ENCODE measurements at places on chromosomes 16 and 17.
A peak's percentile ranks its signal among the peaks of the same experiment; 100 is the strongest.

- DNase-seq: peak; percentile 40
These were observed 604 bp downstream of the HS3ST3B1 start for GRCh38 chr17:14301279-14302090.

DNA sequence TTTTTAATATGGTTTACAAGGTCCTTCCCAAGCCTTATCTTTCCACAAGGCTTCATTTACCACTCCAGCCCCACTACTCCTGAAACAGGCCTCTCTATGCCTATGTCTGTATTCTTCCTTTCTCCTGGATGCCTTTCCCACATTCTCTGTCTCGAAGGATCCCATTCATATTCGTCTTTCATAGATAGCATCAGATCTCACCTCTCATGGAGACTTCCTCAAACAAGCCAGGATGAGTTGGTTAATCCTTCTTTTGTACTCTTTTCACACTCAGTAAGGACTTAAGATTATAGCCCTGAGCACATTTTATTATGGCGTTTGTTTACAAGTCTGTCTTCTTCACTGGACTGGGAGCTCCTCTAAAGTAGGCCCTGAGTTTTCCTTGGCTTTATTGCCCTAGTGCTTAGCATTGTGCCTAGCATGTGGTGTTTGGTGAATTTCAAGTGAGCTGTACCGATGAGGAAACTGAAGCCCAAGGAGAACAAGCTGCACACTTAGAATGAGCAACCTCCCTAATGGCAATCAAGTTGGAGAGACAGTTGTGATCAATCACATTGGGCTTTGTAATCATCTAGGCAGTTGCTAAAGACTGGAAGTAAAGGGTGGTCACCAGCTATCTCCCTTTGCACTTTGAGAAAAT, 10.0 kb upstream of the TBX4 start:
- no peak for DNase-seq

GRCh38 chr17:46171939-46172338, 21.3 kb downstream of the KANSL1 start:
- no peak for DNase-seq

DNA sequence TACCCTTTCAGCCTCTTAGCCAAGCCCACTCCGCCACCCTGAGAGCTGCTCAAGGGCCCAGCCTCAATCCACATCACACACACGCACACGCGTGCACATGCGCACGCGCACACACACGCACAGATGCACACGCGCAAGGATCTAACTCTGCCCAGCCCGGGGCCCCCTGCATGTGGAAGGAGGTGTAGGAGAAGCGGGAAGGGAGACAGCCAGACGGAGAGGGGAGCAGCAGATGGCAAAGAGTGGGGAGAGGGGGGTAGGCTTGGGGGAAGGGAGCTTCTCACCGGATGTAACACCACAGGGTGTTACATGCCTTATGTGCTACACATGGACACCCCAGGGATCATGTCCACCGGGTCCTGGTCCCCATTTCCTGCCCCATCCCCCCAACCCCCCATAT, 15.3 kb downstream of the DLG4 start:
- no peak for DNase-seq

DNA sequence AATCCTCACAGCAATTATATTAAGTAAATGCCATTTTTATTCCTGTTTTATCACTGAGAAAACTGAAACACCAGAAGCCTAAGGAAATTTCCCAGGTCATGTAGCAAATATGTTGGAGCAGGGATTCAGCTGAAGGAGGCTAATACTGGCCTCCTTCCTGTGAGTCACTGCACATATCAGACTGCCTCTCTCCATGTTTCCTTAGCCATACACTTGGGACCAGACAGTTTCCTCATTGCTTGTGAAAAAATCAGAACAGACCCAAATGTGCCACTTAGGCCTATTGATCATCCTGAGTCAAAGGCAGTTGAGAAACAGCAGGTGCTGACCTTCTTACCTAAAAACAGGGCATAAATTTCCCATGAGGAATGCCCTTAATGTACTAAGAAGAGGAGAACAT, 18.9 kb upstream of the ELAC2 start:
- DNase-seq: no peak

DNA sequence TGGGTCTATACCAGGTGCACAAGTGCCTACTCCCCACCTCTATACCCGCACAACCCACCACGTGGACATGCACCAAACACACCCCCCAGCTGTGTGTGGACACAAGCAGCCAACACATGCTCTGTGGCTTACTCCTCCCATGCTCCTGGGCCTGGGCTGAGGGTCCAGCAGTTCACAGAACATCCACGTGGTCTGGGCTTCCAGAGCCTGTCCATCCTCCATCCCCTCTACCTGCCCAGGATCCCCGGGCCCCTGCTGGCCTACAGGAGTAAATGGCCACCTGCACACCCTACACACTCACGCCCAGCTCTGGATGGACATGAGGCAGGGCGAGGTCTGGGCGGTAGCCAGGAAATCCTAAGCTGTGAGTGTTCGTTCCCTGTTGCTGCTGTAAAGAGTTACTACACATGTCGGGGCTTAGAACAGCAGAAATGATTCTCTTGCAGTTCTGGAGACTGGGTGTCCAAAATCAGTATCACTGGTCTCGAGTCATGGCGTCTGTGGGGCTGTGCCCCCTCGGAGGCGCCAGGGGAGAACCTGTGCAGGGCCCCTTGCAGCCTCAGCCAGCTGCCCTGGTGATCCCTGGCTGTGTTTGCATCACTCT, 15.0 kb upstream of the RAI1 start:
- no peak for DNase-seq

GRCh38 chr17:47882695-47883588, 13.1 kb upstream of the SP2 start:
- no peak for DNase-seq

DNA sequence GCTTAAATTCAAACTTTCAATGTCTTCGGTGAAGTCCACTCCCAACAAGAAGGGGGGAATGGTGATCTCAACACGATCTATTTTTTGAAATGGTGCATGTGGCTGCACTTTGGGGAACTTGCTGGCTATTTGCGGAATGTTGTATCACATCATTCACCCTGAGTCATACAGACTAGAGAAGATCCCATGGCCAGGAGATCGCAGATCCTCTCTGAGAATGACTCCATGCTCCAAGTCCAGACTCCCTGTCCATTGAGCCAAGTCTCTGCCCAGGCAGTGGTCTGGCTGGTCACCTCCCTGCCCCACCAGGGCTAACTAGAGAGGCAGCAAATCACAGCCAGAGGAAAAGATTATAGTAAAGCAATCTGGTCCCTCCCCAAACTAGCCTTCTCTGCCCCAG, 120.6 kb downstream of the XYLT1 start:
- DNase-seq: no peak

DNA sequence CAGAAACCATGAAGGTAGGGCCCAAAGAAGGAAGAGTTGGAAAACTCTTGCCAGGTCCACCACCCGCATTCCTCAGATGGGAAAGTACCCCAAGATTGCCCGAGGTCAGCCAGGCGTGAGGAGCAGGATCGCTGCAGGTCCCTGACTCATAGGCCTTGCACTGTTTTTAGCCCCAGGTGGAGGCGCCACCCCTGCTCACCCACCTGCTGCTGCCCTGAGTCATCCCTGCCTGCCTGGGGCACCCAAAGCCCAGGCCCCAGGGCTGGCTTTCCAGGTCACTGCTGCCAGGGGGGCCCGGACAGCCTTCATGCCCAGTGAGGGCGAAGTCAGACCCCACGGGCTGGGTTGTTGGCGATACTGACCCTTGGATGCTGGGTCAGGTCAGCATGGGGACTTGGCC, 100.9 kb downstream of the AMFR start:
- no peak for DNase-seq

DNA sequence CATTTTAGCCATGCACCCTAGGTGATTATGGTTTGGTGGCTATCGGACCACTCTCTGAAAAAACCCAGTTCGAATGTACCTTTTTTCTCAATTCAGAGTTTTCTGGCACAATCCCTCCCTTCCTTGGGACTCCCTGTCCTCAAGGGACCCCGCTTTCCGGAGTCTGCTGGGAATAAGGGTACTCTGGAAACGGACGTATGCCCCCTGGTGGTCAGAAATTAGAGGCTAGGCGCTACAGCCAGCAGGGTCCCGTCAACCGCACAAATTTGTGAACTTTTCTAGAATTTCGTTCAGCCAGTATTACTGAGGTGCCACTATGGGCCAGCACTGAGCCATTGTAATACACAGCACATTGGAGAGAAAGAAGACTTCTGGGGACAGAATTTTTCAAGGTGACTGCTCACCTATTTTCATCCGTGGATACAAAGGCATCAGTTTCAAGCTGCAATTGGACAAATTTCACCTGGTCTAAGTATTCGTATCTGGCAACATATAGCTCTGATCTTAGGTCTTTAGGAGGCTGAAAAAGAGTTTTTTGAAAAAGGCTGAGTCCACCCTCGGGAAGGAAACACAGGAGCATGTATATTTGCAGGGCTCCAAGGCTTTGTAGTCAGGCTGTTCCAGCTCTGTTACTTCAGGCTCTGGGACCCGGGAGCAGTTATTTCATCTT, 27.1 kb upstream of the CRYBA1 start:
- DNase-seq: peak; percentile 58

DNA sequence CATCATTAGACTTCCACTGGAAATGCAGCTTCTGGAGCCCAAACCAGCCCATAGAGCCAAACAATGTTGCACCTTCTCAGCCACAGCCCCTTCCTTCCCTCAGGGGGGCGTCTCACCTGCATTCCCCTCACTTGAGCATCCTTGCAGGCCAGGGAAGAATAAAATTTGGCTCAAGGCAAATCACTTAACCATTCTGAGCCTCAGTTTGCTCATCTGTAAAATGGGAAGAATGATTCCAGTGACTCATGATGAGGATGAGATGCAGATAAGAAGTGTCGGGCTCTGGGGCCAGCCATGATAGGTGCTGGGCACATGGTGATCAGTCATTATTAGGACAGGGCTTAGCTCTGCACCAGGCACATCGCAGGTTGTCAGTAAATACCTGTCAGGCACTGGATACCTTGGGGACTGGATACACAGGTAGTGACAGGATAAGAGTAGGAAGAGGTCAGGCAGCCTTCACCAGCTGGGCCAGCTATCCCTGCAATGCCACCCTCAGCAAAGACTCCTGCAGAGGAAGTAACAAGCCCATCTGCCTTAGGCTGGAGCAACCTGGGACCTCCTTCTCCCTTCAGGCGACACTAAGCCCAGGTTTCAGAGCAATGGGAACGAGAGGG, 208.0 kb upstream of the TNRC6C start:
- DNase-seq: no peak

- DNase-seq: no peak
These were observed 43.4 kb downstream of the TNFRSF13B start for GRCh38 chr17:16928406-16929034.

DNA sequence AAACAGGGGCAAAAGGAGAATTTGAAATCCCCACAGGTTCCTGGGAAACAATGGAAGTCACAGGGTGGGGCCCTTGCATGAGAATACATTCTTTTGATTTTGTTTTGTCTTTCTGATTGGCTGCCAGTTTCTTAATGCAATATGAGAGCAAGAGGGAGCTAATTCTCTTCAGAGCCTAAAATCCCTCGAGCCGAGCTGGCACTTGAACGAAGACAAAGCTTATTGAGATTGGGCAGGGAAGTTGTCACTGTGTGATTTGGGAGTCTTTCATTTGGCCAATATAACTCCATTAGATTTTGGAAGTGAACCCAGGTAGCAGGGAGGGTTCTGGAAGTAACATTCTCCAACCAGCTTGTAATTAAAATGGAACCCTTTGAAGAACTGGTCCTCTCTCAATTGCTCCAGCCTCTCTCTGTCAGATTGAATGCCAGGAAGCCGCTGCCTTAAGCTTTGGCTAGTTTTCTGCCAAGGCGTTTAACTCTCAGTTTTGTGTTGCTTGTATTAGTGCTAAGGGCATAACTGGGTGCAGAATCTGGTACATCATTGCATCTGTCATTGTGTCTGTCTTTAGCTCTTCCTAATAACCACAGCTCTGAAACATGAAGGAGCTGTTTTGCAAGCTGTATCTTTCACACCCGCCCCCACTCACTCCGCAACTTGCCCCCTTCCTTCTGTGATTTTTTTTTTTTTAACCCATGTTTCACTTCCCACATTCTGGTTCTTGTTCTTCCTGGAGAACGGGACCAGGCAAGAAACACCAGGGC, 272.0 kb downstream of the MAF start:
- DNase-seq: no peak

Measured in central memory CD4-positive, alpha-beta T cell (primary cell).